Activated T-helper 9 cell treated with anti-CD3 and anti-CD28 coated beads, Interleukin-2, amount 50 U/mL, for 16 hours (primary cell): ENCODE measurements at places on chromosomes 7 and 10.
A peak's percentile ranks its signal among the peaks of the same experiment; 100 is the strongest.

GRCh38 chr10:119805702-119806230, 66.9 kb downstream of the MCMBP start:
- DNase-seq, result no peak

GRCh38 chr10:43237631-43238446, 29.0 kb downstream of the RASGEF1A start:
- DNase-seq, result no peak

- DNase-seq, result no peak
Observed at GRCh38 chr10:93751832-93752231, 5.9 kb upstream of the LGI1 start.

GRCh38 chr10:123614888-123615287, 51.3 kb upstream of the GPR26 start:
- DNase-seq, result peak; percentile 6

DNA sequence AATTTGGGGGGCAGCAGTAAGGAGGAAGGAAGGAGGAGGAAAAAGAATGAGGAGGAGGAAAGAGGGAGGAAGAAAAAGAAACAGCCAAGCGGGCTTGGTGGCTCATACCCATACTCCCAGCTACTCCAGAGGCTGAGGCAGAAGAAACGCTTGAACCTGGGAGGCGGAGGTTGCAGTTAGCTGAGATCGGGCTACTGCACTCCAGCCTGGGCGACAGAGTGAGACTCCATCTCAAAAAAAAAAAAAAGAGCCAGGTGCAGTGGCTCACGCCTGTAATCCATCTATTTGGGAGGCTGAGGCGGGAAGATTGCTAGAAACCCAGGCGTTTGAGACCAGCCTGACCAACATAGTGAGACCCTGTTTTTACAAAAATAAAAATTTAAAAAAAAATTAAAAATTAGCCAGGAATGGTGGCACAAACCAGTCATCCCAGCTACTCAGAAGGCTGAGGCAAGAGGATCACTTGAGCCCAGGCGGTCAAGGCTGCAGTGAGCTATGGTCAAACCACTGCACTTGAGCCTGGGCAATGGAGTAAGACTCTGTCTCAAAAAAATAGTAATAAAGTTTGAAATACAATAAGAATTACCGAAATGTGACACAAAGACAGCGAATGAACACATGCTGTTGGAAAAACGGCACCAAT, 14.1 kb upstream of the CRCP start:
- no peak for DNase-seq

DNA sequence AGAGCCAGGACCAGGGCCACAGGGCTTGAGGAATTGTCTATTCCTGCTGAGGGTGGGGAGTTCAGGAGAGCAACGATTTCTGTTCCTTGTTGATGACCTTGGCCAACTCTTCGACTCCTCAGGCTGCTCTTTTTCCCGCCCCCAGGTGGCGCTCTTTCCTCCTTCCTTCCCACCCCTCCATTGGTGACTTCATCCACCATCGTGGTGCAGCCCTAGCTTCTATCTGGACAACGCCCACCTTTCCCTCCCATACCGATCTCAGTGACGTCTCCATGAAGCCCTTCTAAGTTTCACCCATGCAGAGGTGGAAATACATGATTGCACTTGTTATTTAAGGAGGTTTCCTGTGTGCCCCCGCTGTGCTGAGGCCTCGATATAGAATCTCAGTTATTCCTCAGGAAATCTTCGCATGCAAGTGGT, 22.1 kb upstream of the CARD11 start:
- DNase-seq, result peak; percentile 45

GRCh38 chr10:101310529-101311184, 43.3 kb upstream of the BTRC start:
- no peak for DNase-seq

DNA sequence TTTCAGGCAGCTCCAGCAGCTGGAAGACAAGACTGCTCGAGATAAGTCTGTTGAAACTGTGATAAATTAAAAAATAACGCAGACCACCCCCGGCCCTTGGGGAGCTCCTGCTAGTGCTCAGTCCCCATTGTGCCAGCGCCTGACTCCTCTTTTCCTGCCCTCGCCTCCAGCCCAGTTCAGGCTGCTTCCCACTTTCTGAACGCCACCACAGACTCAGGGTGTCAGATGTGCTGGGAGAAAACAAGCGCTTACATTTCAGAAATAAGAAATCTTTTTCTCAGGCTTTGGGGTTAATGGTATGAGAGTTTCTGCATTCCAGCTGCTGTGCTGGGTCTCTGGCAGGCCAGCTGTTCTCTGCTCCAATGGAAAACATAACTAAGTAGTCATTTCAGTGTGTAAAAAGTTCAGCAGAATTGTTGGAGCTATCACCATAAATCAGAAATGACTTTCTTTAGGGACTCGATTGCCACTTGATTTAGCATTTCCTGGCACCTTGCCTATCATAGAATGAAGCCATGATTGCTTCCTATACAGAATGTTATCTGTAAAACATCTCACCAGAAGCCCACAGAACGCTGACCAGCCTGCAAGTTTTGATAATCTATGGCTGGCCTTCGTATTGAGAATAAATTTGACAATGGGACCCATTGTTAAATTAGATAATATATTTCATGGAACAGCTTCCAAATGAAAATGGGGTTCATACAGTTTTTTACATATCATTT, 257.0 kb upstream of the ZNF32 start:
- no peak for DNase-seq

GRCh38 chr10:61669161-61669725, 6.5 kb downstream of the CABCOCO1 start:
- no peak for DNase-seq

GRCh38 chr7:55517191-55517633, 55.1 kb downstream of the VOPP1 start:
- DNase-seq, result peak; percentile 45

GRCh38 chr10:93912444-93912843, 18.7 kb downstream of the SLC35G1 start:
- no peak for DNase-seq

DNA sequence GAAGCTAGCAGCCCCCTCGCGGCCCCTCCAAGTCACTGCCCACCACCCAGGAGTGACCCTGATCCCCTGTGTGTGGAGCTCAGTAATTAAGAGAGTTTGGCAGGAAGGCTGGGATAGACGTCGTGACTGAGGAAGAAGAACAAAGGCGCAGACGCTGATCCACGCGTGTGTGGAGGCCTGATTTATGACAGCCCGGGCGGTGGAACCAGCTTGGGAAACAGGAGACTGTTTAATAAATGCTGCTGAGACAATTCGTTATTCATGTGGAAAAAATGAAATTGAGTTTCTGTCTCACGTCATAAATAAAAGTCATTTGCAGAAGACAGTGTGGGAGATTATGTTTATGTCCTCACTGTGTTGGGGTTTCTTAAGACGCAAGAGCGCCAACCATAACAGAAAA, 130.8 kb downstream of the ELFN1 start:
- DNase-seq, result no peak

DNA sequence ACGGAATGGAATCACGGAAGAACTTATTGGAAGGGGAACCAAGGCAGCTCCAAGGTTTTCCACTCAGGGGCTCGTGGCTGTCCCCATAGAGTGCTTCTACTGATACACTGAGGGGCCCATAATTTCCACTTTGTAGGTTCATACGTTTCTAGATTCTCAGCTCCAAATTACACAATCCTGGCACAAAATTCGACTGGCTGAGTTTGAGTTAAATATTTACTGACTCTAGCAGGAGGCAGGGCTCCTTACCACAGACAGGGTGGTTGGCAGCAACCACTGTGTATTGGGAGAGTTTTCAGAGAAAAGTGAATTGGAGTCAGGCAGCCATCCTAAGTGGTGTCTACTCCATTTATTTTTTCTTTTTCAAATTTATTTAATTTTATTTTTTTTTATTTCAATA, 55.4 kb upstream of the SEC61G start:
- no peak for DNase-seq

DNA sequence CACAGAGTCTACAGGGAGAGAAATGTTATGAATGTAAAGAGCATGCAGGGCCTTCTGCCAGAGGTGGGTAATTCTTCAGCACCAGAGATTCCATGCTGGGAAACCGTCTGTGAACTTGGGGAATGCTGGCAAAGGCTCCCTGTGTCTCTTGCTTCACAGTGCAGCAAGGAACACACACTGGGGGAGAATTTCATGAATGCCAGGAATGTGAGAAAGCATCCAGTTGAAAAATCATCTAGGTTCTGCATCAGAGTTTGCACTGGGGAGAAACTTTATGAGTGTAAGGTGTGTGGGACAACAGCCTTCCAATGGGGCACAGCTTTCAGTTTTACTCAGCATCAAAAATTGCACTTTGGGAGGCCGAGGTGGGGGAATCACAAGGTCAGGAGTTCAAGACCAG, 224.3 kb upstream of the IGFBP3 start:
- no peak for DNase-seq

- no peak for DNase-seq
Observed at GRCh38 chr7:81004098-81004497, 85.2 kb upstream of the SEMA3C start.

GRCh38 chr7:12032146-12032545, 178.9 kb upstream of the TMEM106B start:
- DNase-seq, result no peak

DNA sequence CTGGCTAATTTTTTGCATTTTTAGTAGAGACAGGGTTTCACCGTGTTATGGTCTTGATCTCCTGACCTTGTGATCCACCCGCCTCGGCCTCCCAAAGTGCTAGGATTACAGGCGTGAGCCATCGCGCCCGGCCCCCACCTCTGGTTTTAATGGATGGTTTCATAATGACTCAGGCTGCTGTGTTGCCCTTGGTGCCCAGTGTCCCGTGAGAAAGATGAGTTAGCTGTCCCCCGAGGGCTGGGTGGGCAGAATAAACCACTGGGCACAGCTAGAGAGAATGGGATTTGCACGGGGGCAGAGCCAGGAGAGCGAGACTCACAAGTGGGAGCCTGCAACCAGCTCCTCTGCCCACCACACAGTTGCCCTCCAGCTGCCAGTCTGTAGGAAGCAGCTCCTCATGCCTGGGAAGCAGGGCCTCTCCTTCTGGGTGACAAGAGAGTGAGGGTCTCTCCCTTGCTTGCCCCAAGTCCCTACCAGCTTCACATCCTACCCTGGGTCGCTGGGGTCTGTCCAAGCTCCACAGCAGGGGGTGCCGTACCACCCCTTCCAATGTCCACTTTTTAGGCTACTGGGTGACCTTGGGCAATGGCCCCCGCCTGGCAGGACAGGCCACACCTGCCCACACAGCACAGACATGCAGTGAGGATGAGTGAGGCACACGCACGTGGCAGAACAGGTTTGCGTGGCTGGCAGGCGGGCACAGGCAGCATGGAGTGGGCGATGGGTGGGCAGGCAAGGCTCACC, 16.1 kb upstream of the NDST2 start:
- DNase-seq, result no peak

DNA sequence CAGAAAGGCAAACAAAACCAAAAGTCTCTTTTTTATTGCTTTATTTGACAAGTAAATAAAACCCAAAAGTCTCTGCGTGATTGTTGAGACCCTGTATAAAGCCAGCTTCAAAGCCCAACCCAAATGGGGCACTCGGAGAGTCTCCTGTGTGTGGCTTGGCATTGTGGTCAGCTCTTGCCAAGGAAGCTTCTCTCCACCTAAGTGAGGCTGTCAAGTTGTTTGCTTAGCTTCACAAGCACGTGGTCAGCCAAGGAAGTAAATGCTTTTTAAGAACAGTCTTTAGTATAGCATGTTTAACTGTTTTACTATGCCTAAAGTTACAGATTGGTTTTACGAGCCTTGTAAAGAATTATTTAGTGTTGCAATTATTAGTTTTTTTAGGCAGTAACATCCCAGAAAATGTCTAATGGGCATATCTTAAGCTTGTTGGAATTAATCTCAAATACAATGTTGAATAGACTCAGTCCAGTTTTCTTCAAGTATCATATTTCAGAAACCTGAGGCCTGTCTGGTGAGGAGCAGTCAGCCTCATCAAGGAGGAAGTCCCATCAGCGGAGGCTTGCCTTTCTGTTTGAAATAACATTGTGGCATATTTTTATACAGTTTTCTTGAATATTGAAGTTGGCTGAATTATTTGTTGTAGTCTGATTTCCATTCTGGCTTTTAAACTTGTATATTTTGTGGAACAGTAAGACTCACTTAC, 144.3 kb downstream of the ANKRD30A start:
- DNase-seq, result no peak

DNA sequence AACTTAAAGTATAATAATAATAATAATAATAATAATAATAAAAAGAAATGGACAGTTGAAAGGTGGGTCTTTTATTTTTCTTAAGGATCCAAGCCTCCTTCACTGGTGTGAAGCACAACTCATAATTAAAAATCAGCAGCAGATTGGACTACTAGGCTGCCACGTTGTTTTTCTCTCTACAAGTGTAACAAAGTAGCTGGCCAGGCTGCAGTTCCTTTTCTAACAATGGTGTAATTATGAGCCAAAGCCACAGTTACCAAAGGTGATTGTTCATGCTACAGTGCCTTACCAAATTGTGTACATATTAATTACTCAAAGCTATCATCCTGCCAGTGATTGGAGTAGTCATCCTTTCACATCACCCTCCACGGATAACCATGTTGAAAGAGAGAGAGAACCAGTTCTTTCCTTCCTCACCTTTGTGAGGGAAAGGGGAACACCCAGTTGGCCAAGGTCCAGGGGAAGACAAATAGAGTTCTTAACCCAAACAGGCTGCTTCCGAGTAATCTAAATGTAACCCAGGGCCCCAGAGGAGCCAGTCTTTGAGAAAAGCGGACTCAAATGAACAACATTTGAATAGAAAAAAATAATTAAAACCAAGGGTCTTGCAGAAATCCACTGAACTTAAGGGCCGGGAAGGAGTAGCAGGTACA, 86.3 kb upstream of the NPS start:
- DNase-seq, result no peak
